Activated CD4-positive, alpha-beta T cell treated with anti-CD3 and anti-CD28 coated beads, Interleukin-2, amount 50 U/mL, for 48 hours (primary cell): ENCODE measurements at places on chromosomes 12 and 14.

DNA sequence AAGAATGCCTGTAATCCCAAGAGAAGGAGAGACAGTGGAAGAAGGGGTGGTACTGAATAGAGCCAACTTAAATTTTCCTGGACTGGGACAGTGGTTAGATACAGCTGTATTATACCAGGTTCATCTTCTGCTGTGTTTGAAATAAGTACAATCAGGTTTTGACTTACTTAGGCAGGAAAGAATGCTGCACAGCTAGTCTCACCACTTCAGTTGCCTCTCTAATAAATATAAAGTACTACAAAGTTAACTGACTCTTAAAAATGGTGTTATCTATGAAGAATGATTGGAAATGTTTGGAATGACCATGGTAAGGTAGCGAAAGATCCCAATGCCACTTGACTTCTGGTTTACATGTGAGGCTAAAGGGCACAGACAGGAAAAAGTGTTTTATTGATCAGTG is 652.1 kb downstream of the NOVA1 start:
- DNase-seq: no peak

DNA sequence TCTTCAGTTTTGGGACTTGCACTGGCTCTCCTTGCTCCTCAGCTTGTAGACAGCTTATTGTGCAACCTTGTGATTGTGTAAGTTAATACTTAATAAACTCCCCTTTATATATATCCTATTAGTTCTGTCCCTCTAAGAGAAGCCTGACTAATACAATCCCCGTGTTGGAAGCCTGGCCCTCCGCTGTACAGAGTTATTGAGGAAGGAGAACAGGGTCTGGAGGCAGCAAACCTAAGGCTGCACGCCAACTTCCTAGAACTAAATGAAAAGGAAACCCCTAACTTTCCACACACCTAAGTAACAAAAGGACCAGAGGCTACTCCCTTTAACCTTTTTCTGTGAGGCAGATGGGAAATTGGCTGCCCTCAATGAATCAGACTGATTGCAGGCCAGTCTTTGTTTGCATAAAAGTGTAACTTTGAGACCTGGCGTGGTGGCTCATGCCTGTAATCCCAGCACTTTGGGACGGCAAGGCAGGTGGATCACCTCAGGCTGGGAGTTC is 42.6 kb upstream of the LIMA1 start:
- no peak for DNase-seq

DNA sequence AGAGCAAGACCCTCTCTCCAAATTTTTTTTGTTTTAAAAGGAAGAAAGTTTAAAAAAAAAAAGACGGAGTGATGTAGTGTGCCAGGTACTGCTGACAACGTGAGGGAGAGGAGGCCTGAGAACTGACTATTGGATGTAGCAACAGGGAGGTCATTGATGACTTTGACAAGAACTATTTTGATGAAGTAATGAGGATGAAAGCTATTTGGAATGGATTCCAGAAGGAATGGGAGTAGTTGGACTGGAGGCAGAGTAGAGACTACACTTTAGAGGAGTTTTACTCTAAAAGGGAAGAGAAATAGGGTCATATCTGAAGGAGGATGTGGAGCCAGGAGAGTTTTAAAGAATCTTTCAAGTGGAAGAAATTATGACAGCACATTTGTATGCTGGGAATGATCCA is 27.8 kb upstream of the SLC38A2 start:
- DNase-seq: no peak

GRCh38 chr12:61713121-61713520 is 547.1 kb upstream of the USP15 start:
- DNase-seq: no peak

GRCh38 chr12:3303410-3304136 is 187.4 kb upstream of the PRMT8 start:
- DNase-seq: peak; percentile 8

GRCh38 chr12:67068761-67069450 is 200.3 kb upstream of the CAND1 start:
- DNase-seq: peak; percentile 44

DNA sequence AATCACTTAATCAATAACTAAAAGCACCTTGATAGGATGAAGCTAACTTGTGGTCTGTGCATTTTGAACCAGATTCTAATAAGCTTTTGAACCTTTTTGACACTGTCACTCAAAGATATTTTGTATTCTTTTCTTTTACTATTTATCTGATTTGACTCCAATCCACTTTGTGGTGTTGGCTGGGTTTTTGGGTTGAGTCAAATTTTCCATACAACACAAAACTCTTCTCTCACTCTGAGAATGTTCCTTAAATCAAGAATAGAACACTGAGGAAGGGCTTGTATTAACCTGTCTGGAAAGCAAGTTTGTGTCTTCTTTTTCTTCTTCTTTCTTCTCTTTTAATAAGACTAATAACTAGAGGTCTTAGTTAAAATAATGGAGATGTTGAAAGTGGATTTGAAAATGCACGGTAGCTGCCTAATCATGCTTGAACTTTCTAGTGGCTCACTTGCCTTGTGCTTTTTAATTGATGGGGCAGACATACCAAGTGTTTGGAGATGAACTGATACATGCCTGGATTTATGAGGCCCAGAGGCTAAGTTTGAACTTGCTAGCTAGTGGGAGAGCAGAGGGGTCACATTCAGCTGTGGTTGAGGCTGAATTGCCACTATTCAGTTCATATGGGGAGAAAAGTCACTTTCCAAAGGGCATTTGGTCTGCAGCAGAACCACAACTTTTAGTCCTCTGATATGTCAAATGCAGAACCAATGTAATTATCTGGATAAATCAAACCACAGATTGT is 93.5 kb upstream of the PTHLH start:
- no peak for DNase-seq

- DNase-seq: no peak
Measured at GRCh38 chr14:101810897-101811621, 49.5 kb downstream of the PPP2R5C start.

DNA sequence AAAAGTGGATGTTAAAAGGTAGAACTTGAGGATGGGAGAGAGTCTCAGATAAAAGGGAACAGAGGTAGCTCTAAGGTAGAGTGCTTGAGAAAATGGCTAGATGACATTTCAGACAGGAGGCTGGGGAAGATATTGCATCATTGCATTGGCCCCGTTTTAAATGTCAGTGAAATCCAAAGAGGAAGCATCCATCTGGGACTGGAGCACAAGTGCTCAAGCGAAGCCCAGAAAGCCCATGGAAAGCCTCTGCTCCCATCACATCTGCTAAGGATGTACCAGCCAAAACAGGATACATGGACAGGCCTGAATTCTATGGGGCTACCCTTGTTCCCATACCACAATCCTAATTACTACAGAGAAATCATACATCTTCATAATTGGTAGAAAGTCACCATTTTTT is 581.5 kb upstream of the TMEM132C start:
- DNase-seq: no peak

DNA sequence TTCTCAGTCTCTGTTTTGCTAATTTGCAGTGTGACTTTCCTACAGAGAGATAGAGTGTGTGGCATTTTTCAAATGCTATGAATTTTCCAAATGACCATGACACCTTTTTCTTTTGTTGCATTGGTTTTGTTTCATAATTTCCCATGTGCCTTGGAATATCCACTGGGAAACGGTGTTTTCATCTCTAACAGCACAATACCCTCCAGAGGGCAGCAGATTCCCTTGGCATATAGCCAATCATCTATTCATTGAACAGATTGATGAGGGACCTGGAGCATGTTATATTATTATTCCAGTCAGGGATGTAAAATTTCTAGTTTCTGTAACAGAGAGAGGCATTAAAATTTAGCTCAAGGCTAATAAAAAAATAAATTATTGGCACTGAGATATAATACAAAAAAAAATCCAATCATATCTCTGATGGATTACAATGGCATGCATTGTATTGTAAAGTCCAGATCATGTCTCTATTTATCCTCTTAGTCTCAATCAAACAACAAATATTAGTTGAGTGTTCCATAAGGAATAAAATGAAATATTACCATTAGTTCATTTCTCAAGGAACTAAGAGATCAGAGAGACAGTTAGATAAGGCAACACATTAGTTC is 29.6 kb upstream of the NTN4 start:
- peak; percentile 5 for DNase-seq

DNA sequence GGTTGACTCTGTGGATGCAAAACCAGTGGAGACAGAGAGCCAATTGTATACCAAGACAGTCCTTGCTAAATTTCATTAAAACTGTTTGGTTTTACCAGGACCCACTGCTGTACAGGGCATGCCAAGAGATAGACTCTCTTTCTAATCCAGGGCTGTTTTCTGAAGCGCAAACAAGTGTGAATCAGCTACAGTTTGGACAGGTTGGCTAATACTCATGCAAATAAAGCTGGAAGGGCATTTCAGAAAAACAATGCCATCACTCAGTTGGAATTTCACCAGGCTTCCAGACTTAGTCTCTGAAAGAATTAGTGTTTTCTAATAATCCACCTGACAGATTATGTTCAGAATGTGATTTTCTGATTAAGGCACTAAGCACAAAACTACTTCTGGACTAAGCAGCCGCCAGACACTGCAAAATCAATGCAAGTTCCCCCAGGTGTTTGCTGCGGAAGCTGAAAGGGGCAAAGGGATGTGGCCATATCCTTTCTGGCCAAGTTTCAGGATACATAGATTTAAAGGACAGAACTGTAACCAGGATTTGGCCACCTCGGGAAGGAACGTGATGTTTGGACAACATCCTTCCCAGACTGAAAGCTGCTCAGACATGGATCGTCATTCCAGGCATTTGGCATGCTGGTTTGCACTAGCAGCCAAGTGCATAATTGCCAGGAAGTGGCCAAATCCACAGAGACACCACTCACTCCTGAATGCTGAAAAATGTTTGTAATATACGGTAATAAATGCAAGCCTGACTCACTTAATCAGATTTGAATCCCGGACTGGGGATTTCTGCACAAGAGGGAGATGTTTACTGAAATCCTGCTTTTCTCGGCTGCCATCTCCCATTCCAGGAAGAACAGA is 32.0 kb upstream of the CDKN3 start:
- DNase-seq: no peak
